GM13977 (cell line): ENCODE measurements at places on chromosomes 16 and 17.

- DNase-seq: no peak
Measured at GRCh38 chr17:40461732-40462342, 18.6 kb downstream of the IGFBP4 start.

- DNase-seq: no peak
Measured at GRCh38 chr16:920717-921116, 50.1 kb downstream of the LMF1 start.

DNA sequence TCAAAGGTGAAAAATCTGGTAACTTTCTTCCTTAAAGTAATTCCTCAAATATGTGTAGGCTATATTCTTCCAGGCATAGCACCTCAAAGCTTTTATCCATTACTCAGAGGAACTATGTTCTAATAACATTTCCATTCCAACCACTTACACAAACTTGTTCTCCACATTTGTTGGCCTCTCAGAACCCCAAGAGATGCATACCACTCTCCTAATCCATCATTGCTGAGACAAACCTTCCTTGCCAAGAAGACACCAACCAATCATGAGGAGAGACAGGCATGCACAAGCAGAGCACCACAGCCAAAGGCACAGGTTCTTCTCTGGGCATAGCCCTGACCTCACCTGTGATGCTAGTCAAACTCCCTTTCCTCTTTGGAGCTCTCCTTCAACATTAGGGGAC lies 20.9 kb downstream of the CDH11 start:
- no peak for DNase-seq

DNA sequence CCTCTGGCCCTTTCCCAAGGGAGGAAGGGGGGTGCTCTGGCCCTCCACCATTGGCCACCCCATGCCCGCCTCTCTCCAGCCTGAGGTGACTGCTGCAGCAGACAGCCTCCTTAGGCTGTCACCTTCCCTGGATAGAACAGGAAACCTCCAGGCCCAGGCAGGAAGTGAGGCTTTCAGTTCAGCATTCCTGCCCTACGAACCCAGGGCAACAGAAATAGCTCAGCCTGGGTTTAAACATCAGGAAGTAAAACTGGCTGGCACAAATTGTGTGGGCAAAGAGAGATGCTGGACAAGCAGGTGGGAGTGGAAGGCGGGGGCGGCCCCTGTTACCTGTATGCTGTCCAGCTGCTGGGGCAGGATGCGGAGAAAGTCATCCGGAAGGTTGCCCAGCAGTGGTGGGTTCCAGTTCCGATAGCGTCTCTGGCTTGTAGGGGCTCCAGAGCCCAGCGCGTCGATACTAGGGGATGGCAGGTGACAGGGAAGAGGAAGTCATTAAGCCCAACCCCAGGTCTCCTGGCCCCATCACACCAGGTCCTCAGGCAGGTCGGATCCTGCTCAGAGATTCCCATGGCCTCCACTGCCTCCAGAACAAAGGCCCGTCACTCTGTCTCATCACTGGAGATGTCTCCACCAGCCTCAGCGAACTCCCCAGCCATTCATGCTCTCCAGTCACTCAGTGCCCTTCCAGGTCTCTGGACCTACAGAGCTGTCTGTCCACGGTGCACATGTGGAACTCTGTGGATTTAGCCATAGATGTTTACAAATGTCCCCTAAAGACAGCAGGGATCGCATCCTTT lies 23.6 kb upstream of the MRPS23 start:
- no peak for DNase-seq

DNA sequence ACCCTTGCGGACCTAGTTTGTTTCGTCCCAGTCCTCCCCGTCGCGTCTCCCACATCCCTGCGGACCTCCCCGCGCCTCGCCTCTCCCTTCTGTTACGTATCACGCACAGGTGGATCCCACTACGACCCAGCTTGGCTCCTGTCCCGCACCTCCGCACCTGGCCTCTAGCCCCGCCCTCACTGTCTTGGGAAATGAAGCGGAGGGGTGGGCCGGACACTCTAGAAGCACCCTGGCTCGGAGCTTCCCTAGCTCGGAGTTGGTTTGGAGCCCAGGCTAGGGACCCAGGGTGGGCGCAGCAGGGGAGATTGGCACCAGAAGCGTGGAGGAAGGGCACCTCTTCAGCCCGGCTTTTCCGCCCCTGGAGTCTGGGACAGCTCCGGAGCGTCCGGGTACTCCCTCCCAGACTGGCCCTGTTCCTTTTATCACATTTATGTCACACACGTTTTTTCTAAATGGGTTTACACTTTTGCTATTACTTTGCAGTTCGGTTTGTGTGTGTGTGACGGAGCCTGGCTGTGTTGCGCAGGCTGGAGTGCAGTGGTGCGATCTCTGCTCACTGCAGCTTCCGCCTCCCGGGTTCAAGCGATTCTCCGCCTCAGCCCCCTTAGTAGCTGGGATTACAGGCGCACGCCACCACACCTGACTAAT lies 1.4 kb upstream of the CEMP1 start:
- DNase-seq: peak; percentile 75

- DNase-seq: no peak
Measured at GRCh38 chr17:79862238-79862637, 23.0 kb upstream of the CBX4 start.

DNA sequence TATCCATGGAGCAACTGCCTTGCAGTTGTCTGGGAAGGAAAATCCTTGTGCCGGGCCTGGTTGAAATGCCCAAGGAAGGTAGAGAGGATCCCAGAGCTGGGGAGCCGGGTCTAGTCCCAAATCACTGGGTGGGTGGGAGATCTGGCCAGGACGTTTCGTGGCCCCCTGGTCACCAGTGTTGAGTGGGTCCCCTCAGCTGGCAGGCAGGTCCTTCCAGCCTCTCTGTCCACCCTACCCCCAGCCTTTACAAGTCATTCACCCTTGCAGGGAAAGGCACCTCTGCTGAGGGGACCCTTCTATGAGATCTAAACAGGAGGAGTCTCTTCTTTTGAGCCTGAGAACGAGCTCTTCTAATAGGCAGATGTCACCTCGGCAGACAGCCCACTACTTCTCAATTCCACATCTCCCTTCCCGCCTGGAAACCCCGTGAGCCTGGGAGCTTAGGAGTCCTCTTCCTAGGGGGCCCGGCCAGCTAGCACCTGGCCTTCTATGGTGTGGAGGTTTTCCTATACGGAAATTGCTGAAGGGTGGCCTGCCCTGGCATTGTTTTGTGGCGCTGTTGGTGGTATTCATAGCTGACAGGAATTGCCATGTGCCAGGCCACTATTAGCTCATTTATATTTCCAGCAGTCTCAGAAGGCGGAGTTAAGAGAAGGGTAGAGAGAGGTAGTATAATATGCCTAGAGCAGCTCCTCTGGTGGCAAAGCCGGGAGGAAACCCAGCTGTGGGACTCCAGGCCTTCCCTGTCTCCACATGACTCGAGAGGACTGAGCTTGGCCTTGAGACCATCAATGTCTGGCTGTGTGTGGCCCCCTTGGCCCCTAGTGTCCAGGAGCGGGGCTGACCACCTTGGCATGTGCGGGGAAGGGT lies 13.3 kb downstream of the MPRIP start:
- DNase-seq: no peak

DNA sequence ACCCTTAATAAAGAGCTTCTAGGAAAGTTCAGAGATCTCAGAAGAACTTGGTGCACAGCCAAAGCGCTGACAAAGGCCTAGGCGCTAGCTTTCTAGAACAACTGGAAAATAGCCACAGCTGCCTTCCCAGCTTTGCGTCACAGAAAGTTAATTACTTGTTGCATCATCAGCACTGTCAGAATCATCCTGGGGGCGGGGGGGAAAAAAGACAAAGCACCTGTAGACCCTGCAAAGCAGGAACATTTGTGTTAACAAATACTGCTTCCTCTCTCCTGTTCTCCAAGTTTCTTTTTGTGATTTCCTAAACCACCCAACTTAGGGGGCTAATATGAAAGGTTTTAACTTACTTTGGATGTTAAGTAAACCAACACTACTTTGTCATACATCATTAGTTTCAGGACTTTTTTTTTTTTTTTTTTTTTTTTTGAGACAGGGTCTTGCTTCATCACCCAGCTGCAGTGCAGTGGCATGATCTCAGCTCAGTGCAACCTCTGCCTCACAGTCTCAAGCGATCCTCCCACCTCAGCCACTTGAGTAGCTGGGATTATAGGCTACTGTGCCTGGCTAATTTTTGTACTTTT lies 4.8 kb upstream of the AARSD1 start:
- no peak for DNase-seq

DNA sequence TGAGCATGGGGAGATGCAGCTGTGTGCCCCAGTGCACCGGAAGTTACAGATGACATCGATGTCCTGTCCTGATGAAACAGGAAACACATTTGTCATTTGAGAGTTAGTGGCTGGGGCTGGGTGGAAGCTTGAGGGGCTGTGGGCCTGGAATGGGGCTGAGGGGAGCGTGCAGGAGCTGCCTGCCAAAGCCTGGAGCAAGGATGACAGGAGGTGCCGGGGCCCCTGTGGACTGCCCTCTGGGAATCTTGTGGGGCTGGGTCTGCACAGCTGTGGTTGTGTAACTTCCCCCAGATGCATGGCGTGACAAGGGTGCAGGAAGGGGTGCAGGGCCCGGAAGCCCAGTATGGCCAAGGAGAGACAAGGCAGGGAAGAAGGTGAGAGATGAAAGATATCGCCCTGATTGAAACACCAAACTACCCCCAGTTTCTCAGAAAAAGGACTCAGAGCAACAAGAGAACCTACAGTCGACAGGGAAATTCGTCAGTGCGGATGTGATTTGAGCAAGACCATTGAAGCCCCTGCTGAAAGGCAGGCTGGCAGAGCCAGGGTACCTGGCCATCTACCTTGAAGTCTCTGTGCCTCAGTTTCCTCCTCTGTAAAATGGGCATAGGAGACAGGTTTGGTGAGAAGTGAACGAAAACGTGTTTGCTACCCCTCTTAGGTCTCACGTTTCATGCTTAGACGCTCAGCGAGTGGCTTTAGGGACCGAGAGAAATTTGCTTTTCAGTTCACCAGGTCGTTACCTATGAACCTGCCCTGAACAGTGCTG lies 8.8 kb downstream of the MMP25 start:
- DNase-seq: peak; percentile 34

- peak; percentile 44 for DNase-seq
Measured at GRCh38 chr17:2542456-2542855, 30.8 kb upstream of the METTL16 start.

- DNase-seq: no peak
Measured at GRCh38 chr16:4938683-4939030, 1.7 kb upstream of the PPL start.

DNA sequence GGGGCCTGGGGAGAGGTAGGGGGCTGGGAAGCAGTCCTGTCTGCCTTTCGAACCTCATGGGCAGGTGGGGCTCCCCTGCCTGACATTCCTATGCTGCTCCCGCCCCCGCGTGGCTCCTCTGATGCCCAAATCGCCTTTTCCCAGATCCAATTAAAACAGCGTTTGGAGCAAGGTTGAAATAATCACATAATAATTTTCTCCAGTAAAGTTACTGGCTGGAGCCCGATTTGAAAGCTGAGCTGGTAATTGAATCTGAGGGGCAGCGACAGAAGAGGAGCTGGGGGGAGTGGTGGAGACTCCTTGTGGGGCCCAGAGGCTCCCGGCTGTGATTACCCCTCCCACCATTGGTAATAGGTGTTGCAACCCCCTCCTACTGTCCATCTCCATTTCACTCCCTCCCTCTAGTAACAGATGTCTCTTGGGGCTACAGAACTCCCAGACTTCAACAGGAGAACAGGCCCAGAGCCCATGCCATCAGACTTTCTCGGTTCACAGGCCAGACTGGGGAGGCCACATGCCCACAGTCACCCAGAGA lies 38.9 kb upstream of the C1QL1 start:
- DNase-seq: no peak

DNA sequence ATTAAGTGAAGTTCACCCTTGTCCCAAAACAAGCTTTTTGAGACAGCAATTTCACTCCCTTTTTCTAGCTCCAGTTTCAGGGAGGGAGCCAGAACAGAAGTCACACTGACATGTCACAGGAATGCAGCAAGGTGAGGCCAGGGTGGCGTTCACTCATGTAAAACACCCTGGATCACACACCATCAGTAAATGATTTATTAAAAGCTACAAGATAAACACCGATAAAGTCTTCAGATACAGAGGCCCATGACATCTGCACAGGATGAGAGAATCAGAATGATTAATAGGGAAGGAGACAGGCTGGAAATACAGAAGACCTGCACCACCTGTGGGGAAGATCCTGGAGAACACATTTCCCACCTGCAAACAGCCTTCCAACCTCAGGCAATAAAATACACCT lies 77.5 kb upstream of the DYNLRB2 start:
- DNase-seq: no peak

- no peak for DNase-seq
Measured at GRCh38 chr16:17072104-17072503, 398.7 kb downstream of the XYLT1 start.

- no peak for DNase-seq
Measured at GRCh38 chr16:82643136-82643535, 16.4 kb downstream of the CDH13 start.
